ENCODE measurements at places on chromosomes 2 and 18.

DNA sequence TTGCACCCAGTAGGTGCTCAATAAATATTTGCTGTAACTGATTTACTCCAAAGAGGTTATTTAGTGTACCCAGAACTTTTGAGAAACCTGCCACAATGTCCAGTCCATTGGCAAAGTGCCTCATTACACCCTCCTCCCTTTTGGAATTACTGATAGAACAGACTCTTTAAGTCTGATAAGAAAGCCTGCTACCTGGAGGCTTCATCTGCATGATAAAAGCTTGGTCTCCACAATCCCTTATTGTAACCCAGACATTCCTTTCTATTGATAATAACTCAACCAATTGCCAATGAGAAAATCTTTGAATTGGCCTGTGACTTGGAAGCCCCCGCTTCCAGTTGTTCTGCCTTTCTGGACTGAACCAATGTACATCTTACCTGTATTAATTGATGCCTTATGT, 281.2 kb upstream of the FBXO11 start:
- DNase-seq: no peak

- no peak for DNase-seq
Observed at GRCh38 chr18:48132797-48133655, 202.6 kb upstream of the SMAD2 start.

DNA sequence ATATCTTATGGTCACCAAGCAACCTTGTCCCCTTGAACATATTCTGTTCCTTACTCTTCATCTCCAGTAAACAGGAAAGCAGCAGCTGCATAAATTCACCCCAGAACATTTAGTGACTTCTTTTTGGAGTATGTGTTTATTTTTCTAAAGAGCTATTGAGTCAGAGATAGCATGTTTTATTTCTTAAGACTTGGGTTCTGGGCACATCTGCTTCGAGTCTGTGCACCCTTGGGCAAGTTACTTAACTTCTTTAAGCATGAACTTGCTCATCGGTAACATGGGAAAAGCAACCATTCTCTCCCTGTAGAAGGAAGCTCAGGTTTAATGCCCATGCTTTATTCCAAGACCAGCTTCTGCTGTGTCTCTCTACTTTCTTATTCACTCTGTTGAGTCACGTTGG, 309.3 kb upstream of the MEX3C start:
- no peak for DNase-seq

DNA sequence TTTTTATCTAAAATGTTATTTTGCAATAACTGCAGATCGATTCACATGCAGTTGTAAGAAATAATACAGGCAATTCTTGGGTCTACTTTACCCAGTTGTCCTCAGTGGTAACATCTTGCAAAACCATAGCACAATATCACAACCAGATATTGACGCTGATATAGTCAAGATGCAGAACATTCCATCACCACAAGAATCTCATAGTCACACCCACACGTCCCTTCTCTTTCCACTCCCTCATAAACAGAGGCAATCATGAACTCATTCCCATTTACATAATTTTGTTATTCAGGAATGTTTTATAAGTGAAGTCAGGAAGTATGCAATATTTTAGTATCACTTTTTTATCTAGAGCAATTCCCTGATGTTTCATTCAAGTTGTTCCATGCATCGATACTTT, 797.5 kb upstream of the RAB6C start:
- DNase-seq: no peak

GRCh38 chr2:55720417-55720816, 26.8 kb upstream of the PNPT1 start:
- no peak for DNase-seq

- no peak for DNase-seq
Observed at GRCh38 chr2:181790716-181791649, 100.5 kb upstream of the ITPRID2 start.

GRCh38 chr18:54684784-54685183, 93.7 kb downstream of the DYNAP start:
- no peak for DNase-seq

DNA sequence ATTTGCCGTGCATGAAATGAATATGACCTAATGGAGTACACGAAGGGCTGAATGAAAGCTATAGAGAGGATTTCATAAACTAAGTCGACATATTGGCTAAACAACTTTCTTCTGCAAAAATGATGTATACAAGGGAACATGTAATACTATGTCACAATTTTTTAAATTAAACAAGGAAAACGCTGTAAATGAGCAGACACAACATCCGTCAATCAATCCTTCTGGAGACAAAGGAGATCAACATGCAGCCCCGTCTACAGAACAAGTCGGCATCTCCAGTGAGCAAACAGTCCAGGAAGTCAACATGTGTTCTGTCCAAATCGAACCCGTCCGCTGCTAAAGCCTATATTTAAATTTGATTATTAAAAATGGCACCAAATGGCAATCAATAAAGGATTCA, 180.8 kb downstream of the TCF4 start:
- peak; percentile 33 for DNase-seq

DNA sequence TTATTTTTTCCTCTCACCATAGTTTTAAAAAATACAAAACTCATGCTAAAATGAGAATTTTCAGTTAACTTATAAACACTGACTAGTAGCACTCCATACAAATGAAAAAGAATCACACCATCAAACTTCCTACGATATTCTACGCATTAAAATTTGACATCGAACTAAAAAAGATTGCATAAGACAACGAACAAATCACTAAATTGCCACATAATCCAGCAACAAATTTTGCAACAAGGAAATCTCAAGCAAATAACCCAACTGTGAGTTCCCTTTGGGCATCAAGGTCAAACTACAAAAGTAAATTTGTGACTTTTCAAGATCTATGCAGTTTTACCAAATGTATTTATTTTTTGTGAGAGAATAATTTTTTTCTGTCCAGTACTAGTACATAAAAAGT, 1.5 kb downstream of the MAP3K2 start:
- DNase-seq: no peak

- no peak for DNase-seq
Observed at GRCh38 chr2:3143602-3144001, 234.0 kb downstream of the EIPR1 start.

GRCh38 chr2:11203480-11203879, 48.2 kb downstream of the SLC66A3 start:
- no peak for DNase-seq

DNA sequence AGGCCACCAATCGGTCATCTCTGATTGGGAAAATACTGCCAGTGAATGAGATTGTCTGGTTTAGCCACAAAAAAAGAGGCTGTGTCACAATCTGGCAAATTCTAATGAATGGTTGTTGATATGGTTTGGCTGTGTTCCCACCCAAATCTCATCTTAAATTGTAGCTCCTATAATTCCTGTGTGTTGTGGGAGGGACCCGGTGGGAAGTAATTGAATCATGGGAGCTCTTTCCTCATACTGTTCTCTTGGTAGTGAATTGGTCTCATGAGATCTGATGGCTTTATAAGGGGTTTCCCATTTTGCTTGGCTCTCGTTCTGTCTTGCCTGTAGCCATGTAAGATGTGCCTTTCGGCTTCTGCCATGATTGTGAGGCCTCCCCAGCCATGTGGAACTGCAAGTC, 838.3 kb downstream of the SLC4A3 start:
- no peak for DNase-seq

GRCh38 chr18:62066102-62066818, 120.6 kb downstream of the PIGN start:
- no peak for DNase-seq

DNA sequence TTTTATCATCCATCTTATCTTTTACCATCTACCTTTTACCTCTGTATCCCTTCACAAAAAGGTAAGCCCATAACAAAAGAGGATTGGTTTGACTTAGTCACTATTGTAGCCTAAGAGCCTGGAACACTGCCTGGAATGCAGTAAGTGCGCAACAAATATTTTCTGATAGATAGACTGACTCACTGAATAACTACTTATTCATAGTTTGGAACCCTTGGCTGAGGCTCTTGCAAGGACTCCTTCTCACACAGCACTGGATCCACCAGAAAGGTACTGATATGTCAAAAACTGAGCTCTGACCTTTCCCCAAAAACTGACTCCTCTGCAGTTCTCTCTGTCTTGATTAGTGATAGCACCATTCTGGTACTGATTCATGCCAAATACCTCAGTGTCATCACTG, 426.7 kb downstream of the SETBP1 start:
- DNase-seq: no peak

GRCh38 chr2:3536682-3537632, 17.6 kb upstream of the ADI1 start:
- no peak for DNase-seq

- peak; percentile 41 for DNase-seq
Observed at GRCh38 chr2:62215306-62216064, 19.6 kb downstream of the B3GNT2 start.

DNA sequence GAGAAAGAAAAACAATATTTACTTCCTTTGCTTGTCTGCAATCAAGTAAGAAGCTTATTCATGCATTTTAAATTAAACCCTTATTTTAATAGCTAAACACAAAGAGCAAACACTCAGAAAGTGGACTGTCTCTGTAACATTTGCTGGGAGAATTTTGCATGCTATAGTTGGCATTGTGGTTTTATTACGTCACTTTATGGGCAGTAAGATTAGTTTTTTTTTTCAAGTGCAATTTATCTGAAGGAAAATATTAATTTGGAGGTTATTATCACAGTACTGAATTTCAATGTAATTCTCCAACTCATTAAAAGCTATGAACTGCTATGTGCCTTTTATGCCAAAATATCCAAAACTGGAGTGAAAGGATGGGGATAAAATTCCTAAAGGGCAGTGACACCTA, 103.3 kb downstream of the TMEFF2 start:
- DNase-seq: no peak

DNA sequence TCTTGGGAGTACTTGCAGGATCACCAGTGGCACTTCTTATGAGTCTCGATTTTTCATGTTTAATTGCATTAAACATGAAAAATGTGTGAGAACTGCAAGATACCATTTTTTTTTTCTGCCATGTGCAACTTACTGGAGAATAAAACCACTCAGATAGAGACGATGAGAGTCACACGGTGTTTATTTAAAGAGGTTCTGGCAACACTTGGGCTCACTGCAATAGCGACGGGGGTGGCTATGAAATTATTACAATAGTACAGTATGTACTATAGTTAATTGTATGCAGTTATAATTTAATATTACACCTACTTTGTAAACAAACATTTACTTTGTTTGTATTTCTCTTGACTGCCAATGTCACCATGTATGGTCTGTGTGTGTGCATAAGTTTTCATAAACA, 479.8 kb downstream of the NUP35 start:
- no peak for DNase-seq

DNA sequence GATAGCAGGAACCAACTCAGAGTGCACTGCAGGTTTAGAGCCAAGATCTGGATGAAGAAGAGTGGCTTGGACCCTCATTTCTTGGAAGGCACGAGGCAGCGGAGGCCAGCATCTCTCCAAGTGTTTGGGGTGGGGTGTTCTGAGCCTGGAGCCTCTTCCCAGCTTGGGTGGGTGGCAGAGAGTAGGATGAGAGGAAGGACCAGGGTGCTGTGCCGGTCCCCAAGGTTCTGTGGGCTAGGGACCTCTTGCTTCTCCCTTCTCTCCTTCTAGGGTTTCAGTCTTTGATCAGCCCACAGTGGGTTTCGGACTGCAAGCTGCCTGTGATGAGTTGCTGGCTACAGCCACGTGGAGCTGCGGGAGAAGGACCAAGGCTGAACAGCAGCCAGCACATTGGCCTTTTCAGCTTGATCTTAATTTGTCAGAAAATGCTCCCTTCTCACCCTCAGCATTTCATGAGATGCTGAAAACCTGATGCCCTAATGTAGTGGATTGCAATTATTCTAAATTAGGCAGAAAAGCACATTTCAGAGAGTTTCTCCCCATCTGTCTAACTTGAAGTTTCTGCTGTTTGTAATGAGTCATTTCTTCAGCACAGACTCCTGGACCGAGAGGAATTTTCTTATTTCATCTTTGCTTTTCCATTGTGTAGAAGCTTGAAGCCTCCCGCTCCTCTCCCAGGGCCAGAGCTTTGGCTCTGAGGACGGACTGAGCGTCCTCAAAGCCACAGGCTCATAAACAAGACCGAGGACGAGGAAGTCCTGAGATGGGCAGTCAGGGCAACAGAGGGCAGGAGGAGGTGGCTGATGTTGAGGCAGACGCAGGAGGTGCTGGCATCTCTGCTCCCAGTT, 99.1 kb upstream of the HDAC4 start:
- no peak for DNase-seq

DNA sequence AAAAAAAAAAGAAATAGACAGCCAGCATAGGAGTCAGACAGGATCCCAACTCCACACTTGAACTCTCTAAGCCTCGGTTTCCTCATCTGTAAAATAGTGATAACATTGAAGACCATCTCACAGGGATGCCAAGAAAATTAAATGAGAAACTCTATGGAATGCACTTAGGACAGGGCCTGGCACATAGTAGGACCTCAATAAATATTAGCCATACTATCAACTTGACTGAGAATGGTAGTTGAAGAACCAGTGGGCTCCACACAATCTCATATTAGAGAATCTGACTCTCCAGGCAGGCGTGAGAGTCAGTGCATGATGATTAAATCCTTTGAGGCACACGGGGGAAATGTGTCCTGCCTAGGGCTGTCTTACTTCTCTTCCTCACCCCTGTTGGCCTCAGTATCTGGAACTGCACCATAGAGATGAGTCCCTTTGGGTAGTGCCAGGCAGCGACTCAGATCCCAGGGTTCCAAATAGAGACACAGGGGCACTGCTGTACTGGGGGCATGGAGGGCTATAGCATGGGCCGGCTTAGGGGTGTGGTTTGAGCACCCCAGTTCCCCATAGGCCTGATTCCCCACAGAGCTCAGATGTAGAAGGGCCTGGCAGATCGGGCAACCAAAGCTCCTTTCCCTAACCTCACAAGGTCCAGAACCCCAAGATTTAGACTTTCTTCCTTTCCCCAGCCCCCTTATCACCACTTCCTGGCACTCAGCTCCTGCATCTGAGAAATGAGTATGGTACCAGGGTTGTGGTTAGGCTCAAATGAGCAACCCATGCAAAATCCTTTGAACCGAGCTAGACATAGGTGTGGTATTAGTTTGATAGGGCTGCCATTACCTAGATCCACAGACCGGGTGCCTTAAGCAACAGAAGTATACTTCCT, 51.3 kb upstream of the CAB39 start:
- no peak for DNase-seq

DNA sequence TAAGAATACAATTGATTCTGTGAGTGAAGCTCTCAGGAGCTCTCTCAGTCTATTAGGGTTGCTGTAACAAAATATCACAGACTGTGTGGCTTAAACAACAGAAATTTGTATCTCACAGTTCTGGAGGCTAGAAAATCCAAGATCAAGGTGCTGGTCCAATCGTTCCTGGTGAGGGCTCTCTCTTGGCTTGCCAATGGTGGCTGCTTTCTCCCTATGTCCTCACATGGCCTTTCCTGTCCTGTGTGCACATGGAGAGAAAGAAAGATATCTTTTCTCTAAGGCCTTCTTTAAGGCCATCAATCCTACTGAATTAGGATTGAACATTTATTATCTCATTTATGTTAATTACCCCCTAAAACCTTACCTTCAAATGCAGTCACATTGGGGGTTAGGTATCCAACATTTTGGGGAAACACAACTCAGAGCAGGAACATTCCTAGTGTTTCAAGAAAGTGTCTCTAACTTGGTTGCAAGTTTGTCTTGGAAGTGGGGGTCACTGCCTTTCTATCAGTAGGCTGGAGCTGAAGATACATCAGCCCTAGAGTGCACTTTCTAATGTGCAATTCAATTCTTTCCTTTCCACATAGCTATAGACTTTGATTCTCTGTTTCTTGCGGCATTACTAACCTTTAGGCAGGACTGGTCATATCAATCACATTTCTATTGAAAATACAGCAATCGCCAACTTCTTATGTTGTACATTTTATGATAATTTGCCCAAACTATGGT, 24.8 kb downstream of the TFPI start:
- no peak for DNase-seq

- DNase-seq: no peak
Observed at GRCh38 chr18:23593720-23594119, 7.4 kb upstream of the NPC1 start.

Measured in NCI-H1092 (cell line).